Right cardiac atrium (tissue), 5 donors: ENCODE measurements at places on chromosomes 11 and 22. TPM values are rescaled to one million over a fixed set of nuclear protein-coding genes. Genes with fewer than 3 reads are reported as not detected.

- peak; percentile 89 for DNase-seq
Observed at GRCh38 chr11:66568124-66568916, at the start of gene CTSF. Gene CTSF (minus strand): TSS chr11:66568606. CDS start chr11:66568486, 120 bp downstream.

DNA sequence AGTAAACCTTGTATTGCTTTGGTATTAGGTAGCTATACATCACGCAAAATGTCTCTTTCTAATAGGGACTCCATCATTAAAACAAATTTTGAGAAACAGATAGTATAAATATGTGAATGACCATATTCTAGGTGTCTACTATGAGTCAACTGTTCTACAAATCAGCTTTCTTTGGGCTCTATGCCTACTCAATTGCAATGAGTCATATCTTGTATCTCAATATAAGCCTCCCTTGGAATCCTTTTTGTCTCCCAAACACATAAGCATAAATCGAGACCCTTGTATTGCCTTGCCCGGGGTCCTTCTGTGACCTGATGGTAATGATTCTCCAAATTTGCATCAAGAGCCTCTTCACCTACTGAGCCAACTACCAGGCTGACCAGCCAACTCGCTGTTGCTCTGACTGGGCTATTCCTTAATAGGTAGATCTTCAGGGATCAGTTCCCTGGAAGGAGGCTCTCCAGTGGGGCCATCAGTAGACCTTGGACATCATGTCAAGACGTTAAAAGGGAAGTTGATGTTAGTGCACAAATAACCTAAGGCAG, 22.2 kb downstream of the BLID start:
- DNase-seq, result no peak

The MN1 gene
- 9.6 TPM for total RNA-seq

The FJX1 gene
- 1.3 TPM for total RNA-seq

The OR4P4 gene
- total RNA-seq, result not detected

The CACNA1I gene
- total RNA-seq, result not detected

The BRSK2 gene
- 0.61 TPM for total RNA-seq
